Left cardiac atrium (tissue), 4 donors: ENCODE measurements at places on chromosomes 4 and X. TPM values are rescaled to one million over a fixed set of nuclear protein-coding genes. Genes with fewer than 3 reads are reported as not detected.

DNA sequence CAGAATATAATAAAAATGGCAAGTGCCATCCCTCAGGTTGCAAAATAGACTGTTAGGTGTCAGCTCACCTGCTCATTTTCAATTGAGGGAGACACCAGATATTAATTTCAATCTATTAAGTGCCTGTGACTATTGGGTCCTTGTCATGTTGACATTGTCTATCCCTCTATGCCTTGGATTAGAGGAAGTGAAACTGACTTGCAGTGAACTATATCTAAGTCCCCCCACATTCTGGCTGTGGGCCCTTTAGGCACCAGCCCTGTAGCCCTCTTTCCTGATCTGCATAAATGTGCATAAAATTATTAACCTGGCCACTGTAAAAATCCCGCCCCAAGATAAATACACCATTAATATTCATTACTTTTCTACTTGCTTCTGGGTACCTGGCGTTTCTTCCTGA is 293.0 kb upstream of the CLNK start:
- no peak for DNase-seq

Gene MAGEE2
- total RNA-seq = not detected

Gene ERCC6L
- 0.10 TPM for total RNA-seq

Gene TMEM154
- 2.8 TPM for total RNA-seq
